Kidney (tissue), 22 donors: ENCODE measurements at places on chromosomes 16 and 17. TPM values are rescaled to one million over a fixed set of nuclear protein-coding genes. Genes with fewer than 3 reads are reported as not detected.

- DNase-seq: no peak
Measured at GRCh38 chr17:77253611-77254051, 112.9 kb downstream of the SEC14L1 start.

GRCh38 chr17:50920891-50921586 lies 54.9 kb upstream of the TOB1 start:
- no peak for DNase-seq

DNA sequence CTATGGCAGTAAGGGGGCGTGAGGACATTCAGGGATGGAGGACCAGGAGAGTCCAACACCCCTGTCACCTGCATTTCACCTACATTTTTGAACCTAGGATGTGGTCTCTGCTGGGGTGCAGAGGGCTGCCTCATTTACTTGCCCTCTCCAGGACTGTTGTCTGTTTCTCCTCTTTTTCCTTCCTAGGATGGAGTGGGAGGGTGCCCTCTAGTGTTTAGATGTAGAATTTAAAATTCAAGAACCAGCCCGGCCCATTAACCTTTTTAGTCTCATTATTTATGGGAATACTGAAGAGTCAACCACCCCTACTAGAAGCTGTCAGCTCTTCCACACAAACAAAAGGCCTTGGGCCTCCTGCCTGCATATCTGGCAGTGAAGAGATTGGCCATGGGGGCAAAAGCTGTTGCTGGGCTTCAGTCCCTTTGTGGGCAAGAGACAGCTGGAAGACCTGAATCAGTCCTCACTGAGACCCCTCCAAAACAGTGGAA lies 2.5 kb upstream of the STARD3 start:
- DNase-seq: peak; percentile 52

- DNase-seq: no peak
Measured at GRCh38 chr16:74585846-74586443, 21.0 kb downstream of the GLG1 start.

DNA sequence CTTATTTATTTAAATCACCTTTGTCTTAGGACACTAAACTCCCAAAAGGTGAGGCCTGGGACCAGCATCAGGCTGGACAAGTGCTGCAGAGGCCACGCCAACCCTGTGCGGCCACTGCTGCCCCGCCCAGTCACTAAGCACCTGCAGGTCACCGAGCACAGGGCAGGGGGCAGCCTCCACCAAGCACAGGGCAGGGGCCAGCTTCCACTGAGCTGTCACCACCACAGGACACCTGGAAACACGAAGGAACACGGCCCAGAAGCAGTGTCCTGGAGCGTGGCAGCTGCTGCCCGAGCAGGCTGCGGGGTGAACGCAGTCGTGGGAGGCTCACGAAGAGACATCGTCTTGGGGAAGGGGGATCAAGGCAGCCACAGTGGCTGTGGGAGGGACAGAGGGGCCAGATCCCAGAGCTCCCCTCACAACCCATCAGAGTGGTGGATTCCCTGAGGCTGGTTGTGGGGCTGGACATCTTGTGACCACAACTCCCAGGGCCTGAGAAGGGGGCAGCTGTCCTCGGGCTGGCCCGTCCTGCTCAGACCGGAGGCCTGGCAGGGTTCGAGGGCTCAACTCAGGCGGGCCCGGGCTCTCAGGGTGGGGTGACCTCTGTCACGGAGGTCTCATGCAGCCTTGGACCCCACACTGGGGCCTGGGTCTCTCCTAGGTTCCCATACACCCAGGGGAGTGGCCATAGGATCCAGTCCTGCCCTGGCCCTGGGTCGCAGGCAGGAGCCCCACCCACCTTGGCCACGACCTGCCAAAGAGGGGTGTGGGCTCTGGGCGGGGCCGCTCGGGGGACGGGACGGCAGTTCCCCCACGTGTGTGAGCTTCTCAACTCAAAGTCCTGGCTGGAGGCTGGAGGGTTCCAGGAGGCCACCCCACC lies 18.7 kb downstream of the RAB40B start:
- DNase-seq: no peak

TMC8 gene
- 1.0 TPM for polyA plus RNA-seq

- DNase-seq: no peak
Measured at GRCh38 chr16:73037845-73038570, 9.9 kb downstream of the ZFHX3 start.

DNA sequence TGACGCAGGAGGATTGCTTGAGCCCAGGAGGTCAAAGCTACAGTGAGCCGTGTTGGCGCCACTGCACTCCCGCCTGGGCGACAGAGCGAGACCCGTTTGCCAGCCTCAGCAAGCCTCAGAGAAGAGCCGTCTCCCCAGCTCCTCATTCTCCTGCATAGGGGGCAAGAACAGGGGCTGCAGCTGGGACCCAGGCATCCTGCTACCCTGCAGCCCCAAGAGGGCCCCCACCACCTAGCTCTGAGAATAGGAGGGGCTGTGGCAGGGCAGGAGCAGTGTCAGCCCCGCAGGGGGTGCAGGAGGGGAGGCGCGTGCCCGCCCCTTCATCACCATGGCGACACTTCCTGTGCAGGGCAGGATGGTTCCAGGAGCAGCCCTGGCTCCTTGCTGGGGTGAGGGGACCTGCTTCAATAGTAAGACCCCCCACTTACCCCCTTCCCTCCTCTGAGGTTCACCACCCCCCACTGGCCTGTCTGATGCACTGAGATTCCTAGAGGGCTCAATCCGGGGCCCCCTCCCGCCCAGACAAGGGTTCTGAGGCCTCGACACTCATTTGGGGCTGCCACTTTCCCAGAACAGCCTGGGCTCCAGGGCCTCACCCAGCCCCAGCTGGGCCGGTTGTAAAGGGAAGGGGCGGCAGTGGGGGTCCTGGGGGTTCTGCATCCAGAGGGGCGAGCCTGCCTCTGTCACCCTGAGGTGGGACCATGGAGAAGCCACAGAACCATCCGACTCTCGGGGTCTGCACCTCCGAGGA lies 20.2 kb downstream of the VASN start:
- no peak for DNase-seq

GRCh38 chr16:88869673-88869980 lies 3.2 kb upstream of the PABPN1L start:
- DNase-seq: no peak

GRCh38 chr16:4926928-4927327 lies 10.0 kb downstream of the PPL start:
- no peak for DNase-seq

GRCh38 chr17:31677681-31678080 lies 181.4 kb downstream of the COPRS start:
- no peak for DNase-seq

TAC4 gene
- polyA plus RNA-seq: not detected

GRCh38 chr17:2150806-2151205 lies 95.9 kb downstream of the HIC1 start:
- no peak for DNase-seq

DNA sequence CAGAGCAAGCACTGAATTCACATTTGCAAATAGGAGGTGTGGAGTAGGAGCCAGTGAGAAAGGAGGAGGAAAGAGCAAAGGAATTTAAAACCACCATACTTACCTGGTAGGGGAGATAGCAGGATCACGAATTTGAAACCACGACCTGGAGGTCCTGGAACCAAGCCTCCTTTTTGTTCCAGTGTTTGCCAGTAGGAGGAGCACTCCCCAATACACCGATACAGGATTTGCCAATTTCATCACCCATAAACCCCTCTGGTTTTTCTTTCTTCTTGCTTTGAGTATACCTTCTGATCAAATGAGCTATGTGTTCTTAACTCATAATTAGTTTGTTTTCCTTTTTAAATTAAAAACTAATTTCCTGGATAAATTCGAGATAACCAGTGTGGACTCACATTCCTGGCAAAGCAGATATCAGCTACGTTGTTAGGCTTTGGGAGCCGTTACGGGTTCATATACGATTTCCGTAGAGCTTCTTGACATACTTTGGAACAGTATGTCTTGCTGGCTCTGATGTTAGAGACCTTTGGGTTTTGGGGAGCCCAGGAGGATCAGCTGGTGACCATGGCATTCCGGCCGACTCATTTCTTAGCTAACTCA lies 22.7 kb downstream of the BCO1 start:
- no peak for DNase-seq

- no peak for DNase-seq
Measured at GRCh38 chr17:45869676-45870341, 24.5 kb upstream of the MAPT start.

NOMO2 gene
- polyA plus RNA-seq: 157 TPM

DNA sequence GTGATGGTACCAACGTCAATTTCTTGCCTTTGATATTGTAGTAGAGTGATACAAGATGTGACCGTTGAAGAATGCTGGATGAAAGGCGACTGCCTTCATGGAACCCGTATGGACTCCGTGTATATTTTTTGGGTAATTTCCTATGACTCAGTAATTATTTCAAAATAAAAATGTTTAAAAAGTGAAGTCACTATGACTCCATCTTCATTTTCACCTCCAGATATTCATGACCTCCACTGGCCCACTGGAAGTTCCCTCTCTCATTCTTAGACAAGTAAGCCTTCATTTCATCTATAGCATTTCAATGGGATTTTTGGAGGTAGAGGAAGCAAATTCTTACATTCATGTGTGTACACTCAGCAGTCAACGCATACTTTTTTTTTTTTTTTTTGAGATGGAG lies 111.8 kb upstream of the NUDT7 start:
- DNase-seq: no peak

- peak; percentile 64 for DNase-seq
Measured at GRCh38 chr17:39547713-39548478, 59.8 kb downstream of the NEUROD2 start.

KRT32 gene
- polyA plus RNA-seq: not detected

C17orf100 gene
- 3.7 TPM for polyA plus RNA-seq

ACACA gene
- 13.8 TPM for polyA plus RNA-seq

- DNase-seq: no peak
Measured at GRCh38 chr17:4766723-4767122, 5.0 kb upstream of the TM4SF5 start.

- DNase-seq: no peak
Measured at GRCh38 chr17:78892520-78892919, 10.5 kb downstream of the CEP295NL start.

- peak; percentile 27 for DNase-seq
Measured at GRCh38 chr17:6554871-6555330, 1.5 kb downstream of the PITPNM3 start.

- no peak for DNase-seq
Measured at GRCh38 chr17:46274238-46274637, 20.7 kb upstream of the LRRC37A start.

DNA sequence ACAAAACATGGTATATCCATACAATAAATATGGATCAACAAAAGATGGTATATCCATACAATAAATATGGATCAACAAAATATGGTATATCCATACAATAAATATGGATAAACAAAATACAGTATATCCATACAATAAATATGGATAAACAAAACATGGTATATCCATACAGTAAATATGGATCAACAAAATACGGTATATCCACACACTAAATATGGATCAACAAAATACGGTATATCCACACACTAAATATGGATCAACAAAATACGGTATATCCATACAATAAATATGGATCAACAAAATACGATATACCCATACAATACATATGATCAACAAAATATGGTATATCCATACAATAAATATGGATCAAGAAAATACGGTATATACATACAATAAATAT lies 8.1 kb downstream of the METTL16 start:
- no peak for DNase-seq

GRCh38 chr17:7715936-7716886 lies 1.3 kb upstream of the DNAH2 start:
- DNase-seq: no peak

UBALD2 gene
- polyA plus RNA-seq: 59.1 TPM

- DNase-seq: peak; percentile 38
Measured at GRCh38 chr16:68378436-68379415, 67.9 kb downstream of the PRMT7 start.

DNA sequence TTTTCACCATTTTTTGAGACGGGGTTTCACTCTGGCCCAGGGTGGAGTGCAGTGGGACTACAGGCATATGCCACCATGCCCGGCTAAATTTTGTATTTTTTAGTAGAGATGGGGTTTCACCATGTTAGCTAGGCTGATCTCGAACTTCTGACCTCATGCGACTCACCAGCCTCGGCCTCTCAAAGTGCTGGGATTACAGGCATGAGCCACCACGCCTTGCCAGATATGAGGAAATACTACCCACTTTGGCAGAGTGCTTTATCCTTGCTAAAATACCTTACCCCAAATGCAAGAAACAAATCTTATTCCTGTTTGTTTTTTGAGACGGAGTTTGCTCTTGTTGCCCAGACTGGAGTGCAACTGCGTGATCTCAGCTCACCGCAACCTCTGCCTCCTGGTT lies 62.9 kb upstream of the MGAT5B start:
- DNase-seq: no peak

- no peak for DNase-seq
Measured at GRCh38 chr17:35103271-35103670, 16.4 kb downstream of the RAD51D start.

DNA sequence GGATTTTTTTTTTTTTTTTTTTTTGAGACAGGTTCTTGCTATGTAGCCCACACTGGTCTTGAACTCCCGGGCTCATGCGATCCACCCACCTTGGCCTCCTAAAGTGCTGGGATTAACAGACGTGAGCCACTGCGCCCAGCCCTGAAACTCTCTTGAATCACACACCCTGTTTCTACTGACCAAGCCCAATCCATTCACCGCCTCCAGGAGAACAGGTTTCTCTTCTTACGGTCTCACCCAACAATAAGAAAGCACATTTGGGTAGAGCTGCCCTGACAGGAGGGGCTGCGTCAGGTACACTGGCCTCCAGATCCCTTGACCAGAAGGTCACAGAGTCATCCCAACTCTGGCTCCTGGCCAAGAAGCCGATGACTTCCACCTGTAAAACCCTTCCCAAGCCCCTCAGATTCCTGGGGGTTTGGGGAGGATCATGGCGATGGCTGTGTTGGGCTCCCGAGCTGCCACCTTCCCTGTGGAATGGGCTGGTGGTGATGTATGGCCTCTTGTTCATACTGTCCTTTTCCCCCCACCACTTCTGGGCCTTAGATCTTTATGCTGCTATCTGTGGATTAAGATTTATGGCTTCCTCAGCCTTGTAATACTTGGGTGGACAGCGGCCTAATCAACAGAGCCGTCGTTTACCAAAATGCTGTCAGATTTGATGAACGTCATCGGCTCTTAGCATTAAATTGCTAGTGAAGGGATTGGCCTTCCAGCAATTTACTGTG lies 89.1 kb downstream of the KATNIP start:
- DNase-seq: peak; percentile 22

DNA sequence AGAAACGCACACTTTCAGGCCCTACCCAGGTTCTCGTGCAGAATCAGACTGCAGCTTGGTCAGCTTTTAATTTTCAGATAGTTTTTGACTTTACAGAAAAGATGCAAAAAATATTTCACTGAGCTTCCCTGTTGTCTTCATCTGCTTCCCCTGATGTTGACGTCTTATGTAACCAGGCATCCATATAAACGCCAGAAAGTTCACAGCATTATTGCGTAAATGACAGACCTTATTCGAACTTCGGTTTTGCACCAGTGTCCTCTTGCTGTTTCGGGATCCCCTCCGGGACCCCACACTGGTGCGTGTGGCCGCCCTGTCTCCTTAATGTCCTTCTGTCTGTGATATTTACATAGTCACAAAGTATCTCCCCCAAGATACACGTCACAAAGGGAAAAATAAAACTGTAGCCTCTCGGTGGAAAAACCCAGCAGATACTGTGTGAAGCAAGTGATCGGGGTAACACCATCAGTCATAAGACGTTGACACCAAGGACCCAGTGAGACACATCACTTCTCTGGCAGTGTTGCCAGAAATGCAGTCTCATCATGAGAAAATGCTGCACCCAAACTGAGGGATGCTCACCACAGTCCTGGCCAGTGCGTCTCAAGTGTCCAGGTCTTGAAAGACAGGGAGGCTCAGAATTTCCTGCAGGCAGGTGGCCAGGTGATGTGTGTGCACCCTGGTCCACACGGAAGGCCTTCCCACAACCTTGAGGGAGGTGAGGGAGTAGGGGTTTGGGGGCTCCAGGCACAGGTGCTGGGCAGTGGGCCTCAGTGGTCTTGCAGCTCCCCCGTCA lies 4.3 kb downstream of the BANP start:
- no peak for DNase-seq

GRCh38 chr16:11193494-11193893 lies 62.5 kb downstream of the SOCS1 start:
- no peak for DNase-seq

LAT gene
- polyA plus RNA-seq: 8.3 TPM
